KBM-7 (cell line): ENCODE measurements at places on chromosomes 2 and 18.
A peak's percentile ranks its signal among the peaks of the same experiment; 100 is the strongest.

DNA sequence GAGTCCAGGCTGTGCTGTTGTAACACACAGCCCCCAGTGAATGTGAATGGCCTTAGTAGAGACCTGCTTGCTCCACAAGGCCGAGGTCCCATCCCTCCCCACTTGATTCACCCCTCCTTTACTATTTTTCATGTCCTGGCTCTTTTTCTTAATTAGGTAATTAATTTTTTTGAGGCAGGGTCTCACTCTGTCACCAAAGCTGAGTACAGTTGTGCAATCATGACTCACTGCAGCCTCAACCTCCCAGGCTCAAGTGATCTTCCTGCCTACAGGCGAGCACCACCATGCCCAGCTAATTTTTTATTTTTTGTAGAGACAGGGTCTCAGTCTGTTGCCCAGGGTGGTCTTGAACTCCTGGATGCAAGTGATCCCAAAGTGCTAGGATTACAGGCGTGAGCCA, 19.3 kb downstream of the FBLN7 start:
- no peak for DNase-seq

GRCh38 chr2:5736050-5736449, 43.9 kb downstream of the SOX11 start:
- no peak for DNase-seq

DNA sequence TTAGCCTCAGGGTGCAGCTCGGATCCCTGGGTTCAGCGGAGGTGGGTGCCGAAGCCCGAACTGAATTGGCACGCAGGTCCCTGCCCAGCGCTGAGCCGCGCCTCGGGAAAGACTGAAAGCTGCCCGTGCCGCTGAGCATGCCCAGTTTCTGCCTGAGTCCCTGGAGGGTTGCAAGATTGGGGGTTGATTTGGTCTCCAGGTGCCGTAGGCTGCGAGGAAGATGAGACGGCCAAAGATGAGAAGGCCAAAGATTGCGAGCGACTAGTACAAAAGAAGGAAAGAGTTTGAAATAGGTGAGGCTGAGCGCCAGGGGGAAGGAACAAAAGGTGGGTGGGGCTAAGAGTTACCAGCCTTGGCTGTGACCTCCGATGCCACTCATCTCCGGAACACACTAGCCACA, 852 bp upstream of the KCNH7 start:
- no peak for DNase-seq

- DNase-seq: no peak
Measured at GRCh38 chr18:10134204-10134603, 220.4 kb downstream of the VAPA start.

GRCh38 chr2:25514043-25514637, 159.2 kb downstream of the DTNB start:
- peak; percentile 62 for DNase-seq

DNA sequence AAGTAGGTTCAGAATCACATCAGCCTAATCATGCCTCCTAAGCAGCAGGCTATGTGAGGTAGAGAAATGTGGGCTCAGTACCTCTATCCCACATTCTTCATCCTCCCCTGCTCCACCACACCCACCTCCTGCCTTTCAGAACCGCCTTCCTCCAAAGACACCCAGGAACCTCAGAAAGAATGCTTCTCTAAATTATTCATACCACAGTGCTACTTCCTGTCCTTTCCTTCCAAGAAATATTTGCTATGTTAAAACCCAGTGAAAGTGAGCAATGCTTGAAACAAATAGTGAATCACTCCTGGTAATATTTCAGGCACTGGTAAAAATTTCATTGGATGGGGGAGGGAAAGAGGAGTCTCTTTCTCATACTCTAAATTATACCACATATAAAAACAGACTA, 24.0 kb upstream of the CREB1 start:
- DNase-seq: no peak

- no peak for DNase-seq
Measured at GRCh38 chr2:39499336-39499735, 62.3 kb upstream of the MAP4K3 start.

DNA sequence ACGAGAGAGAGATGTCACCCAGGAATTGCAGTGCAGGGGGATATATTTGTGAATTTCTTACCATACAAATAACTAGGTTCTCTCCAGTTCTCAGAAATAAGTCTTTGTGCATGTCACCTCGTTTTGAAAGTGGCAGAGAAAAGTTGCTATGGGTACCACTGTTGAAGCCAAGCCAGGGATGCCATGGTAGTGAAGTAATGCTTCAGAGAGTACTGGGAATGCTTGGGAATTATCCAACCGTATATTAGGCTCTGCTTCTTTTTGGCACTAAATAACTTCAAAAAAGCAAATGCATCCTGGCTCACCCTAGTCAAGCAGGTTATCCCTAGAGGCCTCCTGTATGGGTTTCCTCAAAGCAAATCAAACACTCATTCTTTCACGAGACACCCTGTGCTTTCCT, 50.7 kb upstream of the DDX18 start:
- no peak for DNase-seq

DNA sequence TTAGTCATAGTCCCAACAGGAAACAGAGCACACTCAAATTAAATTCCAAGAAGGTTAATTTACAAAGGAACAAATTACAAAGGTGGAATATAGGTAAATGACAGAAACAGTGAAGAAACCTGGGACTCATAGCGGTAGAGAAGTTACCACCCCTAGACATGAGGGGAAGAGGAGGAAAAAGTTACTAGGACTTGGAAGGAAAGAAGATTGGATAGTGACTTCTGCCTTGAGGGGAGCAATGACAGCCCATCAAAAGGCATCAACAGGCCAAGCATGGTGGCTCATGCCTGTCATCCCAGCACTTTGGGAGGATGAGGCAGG, 2.4 kb upstream of the PDE11A start:
- DNase-seq: no peak

- no peak for DNase-seq
Measured at GRCh38 chr18:37657493-37657892, 91.9 kb upstream of the CELF4 start.

DNA sequence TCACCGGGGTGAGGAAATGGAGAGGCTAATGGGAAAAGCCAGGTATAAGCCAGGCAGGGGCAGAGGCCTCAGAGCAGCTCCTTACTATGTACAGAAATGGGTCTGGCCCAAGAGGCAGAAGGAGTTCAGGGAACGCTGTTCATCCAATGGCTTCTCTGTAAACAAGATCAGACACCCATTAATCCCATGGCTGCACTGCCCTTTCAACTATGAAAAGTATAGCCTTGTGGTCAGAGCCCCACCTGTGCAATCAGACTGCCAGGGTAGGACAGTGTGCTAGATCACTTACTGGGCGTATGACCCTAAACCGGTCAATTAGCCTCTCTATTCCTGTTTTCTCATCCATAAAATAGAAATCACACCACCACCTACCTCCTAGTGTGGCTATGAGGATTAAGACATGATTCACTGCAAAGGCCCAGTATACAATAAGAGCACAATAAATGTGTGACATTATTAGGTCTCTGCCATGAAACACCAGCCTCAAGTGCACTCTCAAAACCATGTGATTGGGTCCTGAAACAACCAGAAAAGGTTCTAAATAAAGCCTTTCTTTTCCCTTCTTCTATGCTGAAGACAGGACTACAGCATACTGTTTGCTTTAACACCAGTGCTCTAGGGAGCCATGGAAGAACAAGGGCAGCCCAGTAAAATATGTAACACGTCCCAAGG, 4.4 kb downstream of the ANKRD44 start:
- DNase-seq: no peak

DNA sequence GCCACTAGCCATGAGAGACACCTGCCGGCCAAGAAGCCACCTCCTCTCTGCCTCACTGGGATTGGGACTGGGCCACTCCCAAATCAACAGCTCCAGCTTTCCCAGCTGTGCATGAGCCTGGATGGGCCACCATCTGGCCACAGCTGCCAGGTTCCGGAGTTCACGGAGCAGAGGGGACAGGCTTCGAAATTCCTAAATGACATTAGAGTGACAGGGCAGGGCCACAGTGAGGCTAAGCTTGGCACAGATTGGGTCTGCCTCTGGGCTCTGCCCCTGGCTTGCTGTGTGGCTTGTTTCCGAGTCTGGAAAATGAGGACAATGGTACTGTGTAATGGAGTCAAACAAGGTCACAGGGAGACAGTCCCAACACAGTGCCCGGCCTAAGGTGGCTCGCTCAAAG, 6.5 kb downstream of the DIPK1C start:
- DNase-seq: no peak

DNA sequence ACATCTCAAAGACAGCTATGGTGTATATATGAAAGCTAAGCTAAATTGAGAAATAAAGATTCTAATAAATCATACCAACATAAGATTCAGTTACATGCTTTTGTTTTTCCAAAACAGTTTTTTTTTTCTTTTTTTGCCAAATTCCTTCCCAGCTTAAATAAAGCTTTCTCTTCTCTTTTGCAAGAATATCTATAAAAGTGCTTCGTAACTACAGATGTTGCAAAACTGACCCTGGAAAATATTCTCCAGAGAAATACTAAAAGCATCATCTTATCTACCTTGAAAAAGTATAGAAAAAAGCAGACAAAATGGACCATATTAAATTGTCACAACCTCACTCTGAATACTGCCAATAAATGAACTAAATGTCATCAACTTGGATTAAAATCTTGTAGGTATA, 38.7 kb downstream of the FANCL start:
- no peak for DNase-seq

DNA sequence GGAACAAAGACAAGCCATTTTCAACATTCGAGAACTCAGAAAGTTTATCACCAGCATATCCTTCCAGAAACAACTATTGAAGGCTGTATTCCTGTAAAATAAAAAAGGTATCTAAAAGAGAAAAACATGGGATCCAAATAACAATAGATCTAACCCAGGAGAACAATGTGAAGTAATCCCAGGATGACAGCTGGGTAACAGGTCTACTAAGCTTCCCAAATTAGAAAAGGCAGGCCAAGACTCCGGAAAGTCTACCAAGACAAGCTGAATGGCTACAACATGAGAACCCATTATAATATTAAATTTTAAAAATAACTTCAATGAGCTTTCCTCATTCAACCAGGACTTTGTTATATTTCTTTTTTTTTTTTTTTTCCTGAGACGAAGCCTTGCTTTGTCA, 6.5 kb downstream of the PIAS2 start:
- DNase-seq: no peak

DNA sequence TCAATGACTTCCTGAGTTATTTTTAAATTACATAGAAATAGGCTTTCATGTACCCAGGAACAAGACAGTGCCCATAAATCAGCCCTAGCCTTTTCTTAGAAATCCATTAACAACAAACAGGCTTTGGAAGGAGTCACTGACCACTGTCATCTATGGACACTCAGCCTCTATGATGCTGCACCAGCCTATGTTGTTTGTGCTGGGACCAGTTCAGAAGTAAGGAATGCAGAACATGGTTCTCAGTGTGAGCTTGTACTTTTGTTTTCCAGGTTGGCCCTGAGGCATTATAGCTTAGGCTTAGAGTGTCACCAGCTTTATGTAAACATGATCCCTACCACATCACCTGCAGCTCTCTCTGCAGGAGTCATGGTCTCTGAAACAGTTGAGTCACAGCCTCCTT, 335.7 kb upstream of the CDH7 start:
- no peak for DNase-seq

DNA sequence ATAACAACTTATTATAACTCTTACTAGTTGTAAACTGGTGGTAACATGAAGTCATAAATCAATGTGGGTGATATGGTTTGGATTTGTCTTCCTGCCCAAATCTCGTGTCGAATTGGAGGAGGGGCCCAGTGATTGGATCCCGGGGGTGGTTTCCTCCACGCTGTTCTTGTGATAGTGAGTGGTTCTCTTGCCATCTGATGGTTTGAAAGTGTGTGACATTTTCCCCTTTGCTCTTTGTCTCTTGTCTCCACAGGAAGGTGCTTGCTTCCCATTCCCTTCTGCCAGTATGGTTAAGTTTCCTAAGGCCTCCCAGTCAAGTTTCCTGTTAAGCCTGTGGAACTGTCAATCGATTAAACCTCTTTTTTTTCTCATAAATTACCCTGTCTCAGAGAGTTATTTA, 321.6 kb downstream of the DSEL start:
- no peak for DNase-seq

DNA sequence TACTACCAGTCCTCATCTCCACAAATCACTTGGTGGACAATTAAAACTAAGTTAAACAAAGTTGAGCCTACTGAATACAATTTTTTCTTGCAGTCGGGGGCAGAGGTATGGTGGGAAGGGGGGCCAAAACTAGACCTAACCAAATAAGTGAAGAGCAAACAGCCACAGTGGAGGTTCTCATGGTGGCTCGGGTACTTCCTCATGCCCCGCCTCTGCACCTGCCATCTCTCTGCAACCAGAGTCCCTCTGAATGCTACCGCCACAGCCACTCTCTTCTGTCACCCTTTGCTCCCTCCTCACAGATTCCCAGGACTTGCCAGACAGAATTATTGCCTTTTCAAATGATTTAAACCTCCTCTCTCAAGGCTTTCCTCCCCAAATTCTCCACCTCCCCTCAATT, 204.2 kb downstream of the TMEM247 start:
- no peak for DNase-seq

- DNase-seq: no peak
Measured at GRCh38 chr2:173184031-173185004, 108.7 kb downstream of the MAP3K20 start.

GRCh38 chr2:218983263-218983933, 1.6 kb downstream of the FEV start:
- no peak for DNase-seq

DNA sequence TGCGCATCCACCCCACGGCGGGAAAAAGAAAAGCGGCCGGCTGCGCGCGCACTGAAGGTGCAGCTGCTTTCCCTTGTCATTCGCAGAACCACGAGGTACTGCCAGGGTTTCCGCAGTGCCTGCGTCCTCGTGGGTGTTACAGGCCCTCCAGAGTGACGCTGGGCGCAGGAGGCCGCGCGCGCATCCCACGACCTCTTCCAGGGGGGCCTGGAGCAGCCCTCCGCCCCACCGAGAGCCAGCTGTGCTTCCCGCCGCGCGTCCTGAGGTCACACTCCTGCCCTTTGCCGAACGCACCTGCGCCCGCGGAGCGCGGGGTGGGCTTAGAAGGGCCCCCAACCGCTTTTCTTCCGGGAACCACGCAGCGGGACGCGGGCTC, 378 bp upstream of the IAH1 start:
- no peak for DNase-seq

- DNase-seq: no peak
Measured at GRCh38 chr18:48575658-48576456, 37.0 kb downstream of the CTIF start.

DNA sequence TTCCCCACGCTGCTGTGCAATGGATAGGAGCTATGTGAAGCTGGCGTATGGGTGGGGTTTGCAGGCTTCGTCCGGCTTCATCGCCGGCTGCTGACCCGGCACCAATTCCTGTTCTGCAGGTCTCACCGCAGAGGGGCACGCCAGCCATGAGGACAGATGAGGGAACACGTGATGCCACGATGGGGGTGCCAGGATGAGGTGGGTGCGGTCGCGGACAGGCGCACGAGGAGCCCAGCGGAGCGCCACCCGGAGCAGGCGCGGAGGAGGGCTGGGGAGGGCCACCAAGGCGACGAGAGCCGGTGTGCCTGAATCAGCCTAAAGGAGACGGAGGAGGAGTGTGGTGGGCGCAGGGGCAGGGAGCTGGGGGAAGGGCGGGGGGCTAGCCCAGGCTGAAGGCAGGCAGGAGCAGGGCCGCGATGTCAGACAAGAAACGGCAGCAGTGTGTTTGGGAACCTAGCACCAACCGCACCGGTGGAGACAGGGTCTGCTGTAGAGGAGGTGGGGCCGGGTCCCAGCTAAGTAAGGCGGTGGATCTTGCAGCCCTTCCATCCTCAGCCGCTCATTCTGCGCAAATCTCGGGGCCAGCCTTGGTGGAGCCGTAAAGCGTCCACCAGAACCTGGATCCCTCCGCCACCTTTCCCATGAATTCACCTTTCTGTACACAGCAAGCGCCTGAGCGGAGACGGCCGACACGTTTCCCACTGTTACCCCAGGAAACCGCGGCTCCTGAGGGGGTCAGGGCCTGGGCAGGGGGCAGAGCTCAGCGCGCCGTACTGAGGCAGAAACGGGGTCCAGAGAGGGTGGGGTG, 17.0 kb upstream of the CD8A start:
- peak; percentile 47 for DNase-seq
